ENCODE measurements at places on chromosomes 6 and 20.

- no peak for DNase-seq
Observed at GRCh38 chr6:3088446-3088845, 20.2 kb downstream of the RIPK1 start.

DNA sequence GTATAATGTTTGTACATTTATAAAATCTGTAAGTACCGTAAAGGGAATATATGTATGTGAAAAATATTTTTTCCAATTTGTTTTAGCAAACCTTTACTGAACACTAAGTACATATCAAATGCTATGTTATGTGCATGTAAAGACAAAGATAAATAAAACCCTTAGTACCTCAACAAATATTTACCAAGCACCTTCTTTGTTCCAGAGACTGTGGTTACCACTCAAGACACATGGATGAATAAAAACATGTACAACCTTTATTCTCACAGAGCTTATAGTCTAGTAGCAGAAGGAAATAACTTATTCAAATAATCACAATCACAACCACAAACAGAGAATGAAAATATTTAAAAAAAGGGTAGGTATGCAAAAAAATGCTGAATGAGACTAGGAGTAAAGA is 17.5 kb downstream of the TMX4 start:
- no peak for DNase-seq

GRCh38 chr20:58691773-58692578 is 624 bp upstream of the NPEPL1 start:
- DNase-seq: no peak

DNA sequence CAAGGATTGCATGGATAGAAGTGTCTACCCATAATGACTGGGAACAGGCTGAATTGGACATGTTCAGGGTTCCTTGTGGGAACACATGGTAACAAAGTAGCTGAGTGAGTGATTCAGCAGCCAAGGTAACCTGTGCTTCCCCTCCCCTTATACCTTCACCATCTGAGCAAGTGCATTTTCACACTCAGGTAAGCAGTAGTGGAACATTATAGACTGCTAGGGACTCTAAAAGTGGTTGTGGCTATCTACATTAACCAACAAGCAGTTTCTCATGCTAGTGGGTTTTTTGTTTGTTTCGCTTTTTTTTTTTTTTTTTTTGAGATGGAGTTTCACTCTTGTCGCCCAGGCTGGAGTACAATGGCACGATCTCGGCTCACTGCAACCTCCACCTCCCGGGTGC is 41.4 kb downstream of the KIZ start:
- no peak for DNase-seq

- DNase-seq: no peak
Observed at GRCh38 chr6:156279261-156279969, 497.8 kb upstream of the ARID1B start.

GRCh38 chr6:126075335-126076071 is 89.2 kb downstream of the TRMT11 start:
- DNase-seq: no peak

GRCh38 chr6:48249071-48249470 is 138.1 kb upstream of the PTCHD4 start:
- DNase-seq: no peak

GRCh38 chr6:15631432-15631831 is 31.4 kb downstream of the DTNBP1 start:
- DNase-seq: no peak

DNA sequence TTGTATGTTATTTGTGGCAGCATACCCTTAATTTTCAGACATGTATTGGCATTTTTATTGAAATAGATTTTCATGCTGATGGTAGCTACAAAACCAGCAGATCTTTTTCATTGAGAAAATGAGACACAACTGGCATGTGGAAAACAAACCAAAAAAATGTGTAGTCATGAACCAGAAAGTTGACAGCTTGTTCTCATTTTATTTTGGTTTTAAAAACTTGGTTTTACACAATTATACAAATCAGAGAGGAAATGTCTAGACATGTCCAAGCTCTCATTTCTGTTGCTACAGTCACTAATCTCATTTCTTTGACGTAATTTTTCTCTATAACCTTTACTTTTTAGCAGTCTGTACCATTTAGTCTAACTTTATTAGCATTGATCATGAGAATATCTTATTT is 85.4 kb downstream of the GRIK2 start:
- no peak for DNase-seq

- DNase-seq: no peak
Observed at GRCh38 chr6:112269979-112270566, 15.7 kb upstream of the LAMA4 start.
